Suprapubic skin (tissue), 4 donors: ENCODE measurements at places on chromosomes 16 and 17. TPM values are rescaled to one million over a fixed set of nuclear protein-coding genes. Genes with fewer than 3 reads are reported as not detected.

DNA sequence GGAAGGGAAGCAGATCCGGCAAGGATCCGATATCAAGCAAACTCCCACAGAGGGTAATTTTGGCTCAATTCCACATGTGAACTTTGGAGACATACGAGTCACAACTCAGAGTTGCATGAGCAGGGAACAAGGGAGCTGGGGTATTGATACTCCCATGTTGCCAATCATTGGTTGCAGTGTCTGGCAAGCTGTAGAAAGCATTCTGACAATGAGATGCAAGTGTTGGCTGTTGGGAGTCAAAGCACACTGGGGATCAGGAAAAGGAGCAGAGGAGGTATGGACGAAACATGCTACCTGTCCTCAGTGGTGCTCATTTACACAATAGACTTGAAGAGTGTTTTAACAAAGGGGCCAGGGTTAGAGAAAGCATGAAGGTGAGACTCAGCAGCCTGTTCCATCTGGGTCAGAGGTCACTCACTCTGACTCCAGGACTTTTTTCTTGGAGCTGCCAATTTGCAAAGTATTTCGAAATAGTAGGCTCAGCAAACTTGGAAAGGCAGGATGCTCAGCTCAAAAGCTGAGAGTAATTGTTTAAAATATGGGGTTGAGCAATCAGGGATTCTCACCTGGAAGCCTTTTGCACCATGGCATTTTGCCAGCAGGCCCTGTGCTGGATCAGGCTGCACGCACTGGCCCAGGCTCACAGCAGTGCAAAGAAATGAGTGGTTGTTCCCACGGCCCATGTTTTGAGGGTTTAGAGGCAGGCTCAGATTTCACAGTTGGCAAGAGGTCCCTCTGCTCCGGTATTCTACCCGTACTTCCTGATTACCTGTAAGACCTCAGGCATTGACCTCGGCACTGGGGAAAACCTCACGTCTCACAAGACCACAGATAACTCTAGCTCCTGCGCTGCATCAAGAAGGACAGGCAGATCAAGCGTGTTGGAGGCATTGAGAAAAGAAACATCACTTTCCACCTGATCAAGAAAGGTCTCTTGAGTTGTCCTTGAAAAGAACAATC, 17.6 kb upstream of the NKD1 start:
- DNase-seq, result no peak

The CX3CL1 gene
- 13.1 TPM for total RNA-seq

The C1QTNF8 gene
- not detected for total RNA-seq

The G6PC1 gene
- total RNA-seq, result not detected

GRCh38 chr17:53088481-53088880, 734.2 kb upstream of the KIF2B start:
- no peak for DNase-seq

The NPIPB9 gene
- total RNA-seq, result 5.4 TPM

GRCh38 chr17:78905541-78905940, 2.5 kb upstream of the CEP295NL start:
- DNase-seq, result no peak

DNA sequence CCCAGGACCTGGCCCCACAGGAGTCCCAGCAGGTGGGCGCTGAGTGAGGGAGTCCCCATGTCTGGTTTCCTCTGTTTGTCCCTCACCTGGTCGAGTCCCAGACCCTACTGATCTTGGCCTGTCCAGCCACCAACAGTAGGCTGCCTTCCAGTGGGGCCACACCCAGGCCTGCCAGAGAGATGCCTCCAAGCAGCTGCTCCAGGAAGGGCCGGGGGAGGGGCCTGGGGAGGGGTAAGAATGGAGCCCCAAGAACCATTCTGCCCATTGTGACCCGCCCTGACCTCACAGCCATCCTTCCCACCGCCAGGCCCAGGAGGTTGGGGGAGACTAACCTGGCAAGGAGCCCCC, 736 bp downstream of the SPATA20 start:
- no peak for DNase-seq

GRCh38 chr16:608019-608418, 18.2 kb downstream of the RAB40C start:
- DNase-seq, result no peak

- no peak for DNase-seq
Observed at GRCh38 chr17:4771519-4772234, at the start of gene TM4SF5. Gene TM4SF5 (plus strand): TSS chr17:4771886. CDS start chr17:4771923, 37 bp downstream.

The KRTAP1-1 gene
- total RNA-seq, result 9.9 TPM

The CD300LF gene
- not detected for total RNA-seq

GRCh38 chr17:15397620-15398019, 56.2 kb upstream of the TEKT3 start:
- no peak for DNase-seq

The EPOP gene
- 1.6 TPM for total RNA-seq

DNA sequence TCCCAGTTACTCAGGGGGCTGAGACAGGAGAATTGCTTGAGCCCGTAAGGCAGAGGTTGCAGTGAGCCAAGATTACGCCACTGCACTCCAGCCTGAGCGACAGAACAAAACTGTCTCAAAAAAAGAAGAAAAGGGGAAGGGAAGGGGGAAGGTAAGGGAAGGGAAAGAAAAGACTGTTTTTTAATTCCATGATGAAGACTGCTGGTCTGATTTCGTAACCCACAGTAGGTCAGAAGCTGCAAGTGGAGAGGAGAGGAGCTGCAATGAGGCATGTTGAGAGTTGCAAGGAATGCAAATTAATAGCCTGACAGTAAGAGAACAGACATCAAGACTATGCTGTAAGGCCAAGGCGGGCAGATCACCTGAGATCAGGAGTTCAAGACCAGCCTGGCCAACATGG, 33.3 kb downstream of the HELZ start:
- DNase-seq, result no peak

- DNase-seq, result no peak
Observed at GRCh38 chr16:77711775-77712174, 10.5 kb upstream of the NUDT7 start.

The KRTAP4-2 gene
- not detected for total RNA-seq

DNA sequence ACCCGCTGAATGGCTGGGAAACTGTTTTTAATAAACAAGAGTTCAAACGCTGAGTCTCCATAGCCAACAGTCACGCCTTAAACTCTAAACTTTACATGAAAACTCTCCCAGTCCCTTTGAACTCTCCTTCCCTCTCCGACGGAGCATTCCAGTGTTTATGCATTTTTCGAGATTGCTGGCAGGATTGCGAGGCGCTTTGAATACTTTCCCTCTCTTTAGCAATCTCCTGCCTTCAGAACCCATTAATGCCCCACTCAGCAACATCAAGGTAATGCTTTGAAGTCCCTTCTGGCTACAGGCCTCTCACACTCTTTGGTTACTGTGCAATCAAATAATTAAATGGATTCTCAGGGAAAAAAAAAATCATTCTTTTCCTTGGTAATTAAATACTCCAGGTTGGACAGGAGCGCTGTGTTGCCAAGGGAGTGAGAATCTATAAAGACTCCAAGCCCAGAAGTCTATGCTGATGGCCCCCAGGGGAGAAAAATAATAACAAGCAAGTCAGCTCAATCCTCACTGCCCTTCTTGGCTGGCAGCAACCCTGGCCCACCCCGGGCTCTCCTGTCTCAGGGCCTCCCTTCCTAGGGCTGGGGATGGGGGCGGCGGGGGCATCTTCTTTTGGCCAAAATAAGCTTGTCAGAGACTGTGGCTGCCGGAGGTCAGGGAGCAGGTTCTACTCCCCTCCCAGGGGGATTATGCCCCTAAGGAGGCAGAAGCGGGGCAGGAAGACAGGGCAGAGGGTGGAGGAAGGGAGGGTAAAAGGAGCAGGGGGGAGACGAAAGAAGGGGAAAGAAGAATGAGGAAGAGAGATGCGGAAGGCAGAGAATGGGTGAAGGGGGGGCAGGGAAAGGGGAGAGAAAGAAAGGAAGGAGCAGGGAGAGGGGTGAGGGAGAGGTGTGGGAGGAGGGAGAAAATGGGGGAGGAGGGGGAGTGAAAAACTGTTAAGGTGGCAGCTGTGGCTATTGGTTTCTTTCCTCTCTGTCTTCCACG, 45.2 kb downstream of the AXIN2 start:
- peak; percentile 73 for DNase-seq

DNA sequence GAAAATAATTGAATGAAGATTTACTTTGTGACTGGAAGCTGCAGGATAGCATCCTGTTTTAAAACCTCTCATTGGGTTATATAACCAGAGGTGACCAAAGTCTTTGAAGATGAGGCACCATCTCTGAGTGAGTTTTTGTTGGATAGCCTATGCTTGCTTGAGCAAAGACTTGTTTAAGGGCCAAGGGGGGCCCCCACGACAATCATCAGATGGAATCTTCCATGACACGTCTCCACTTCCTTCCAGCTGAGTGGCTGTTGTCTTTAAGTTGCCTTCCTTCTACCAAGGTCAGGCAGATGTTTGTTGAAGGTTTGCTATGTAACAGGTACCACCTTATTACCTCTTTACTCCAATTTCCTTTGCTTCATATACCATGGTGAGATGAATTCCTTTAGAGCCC, 188.8 kb downstream of the PRKCA start:
- DNase-seq, result no peak

GRCh38 chr17:27862840-27863239, 30.3 kb downstream of the LYRM9 start:
- no peak for DNase-seq

GRCh38 chr17:13027246-13027645, 9.4 kb upstream of the ELAC2 start:
- DNase-seq, result no peak

The CALB2 gene
- total RNA-seq, result 6.7 TPM

DNA sequence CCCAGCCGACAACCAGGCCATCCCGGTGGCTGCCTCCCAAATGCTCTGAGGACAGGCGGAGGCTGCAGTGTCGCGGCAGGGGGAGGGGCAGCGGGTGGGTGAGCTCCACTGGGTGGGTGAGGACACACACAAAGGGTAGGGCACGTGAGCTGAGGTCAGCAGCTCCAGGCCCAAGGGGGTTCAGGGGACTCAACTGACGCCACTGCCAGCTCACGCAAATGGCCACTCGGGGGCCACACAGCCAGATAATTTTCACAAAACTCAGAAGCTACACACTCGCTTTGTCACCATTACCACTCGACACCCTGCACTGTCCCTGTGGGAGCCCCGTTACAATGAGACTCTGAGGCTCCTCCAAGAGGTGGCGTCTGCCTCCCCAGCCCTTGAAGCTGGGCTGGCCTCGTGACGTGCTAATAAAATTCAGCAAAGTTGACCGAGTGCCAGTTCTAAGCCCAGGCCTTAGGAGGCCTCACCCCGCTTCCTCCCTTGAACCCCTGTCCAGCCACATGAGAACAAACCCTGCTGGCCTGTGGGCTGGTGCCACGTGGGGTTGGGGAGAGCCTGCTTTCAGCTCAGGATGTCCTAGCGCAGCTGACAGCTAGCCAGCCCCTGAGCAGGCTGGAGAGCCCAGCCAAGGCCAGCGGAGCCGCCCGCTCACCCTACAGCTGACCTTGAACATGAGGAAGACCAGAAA, 56.9 kb downstream of the RMI2 start:
- no peak for DNase-seq

DNA sequence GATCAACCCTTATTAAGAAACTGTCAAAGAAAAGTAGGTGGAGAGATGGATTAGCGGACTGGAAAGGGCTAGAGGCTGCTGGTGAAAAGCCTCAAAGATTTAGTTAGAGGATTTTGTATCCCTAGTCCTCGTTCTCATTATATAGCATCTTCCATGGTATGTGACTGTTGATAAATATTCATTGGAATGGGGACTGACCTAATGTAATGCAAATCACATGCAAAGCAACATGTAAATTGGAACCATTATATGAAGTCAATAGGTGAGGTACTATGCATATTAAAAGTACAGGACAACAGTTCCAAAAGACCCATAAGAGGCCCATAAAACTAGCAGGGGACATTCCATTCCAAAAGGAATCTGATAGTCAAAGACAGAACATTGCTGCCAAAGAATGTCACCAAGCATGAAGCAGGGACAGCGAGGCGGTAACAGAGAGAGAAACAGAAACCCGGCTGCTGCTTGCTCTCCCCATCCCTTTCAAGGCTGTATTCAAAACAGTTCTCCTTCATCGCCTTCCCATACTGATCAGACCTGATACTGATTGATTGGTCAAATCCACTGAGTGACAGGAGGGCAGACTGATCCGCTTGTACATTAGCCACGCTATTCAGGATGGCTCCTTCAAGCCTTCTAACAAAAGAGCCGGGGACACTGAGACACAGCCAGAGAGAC, 44.5 kb downstream of the SOX9 start:
- DNase-seq, result no peak

The SMIM36 gene
- total RNA-seq, result not detected

DNA sequence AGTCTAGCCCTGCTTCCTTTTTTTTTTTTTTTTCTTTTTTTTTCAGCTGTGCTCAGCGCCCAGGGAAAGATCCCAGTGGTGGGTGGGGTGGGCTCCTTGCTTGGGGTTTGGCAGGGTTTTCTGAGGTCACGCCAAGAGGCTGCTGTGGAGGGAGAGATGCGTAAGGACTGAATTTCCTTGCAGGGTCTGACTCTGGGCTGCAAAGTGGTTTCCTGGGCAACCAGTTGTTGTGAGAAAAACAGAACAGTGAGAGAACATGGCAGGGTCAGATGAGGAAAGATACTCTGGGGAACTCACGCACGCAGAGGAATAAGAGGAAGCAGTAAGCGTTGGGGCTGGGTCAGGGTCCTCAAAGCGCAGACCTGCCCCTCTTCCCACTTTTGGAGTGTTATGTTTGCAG, 119.5 kb downstream of the IRF8 start:
- peak; percentile 71 for DNase-seq

GRCh38 chr17:80214878-80215210, 5.3 kb downstream of the SGSH start:
- no peak for DNase-seq

The SLC9A5 gene
- total RNA-seq, result 0.64 TPM

GRCh38 chr17:44844390-44844830, 3.3 kb upstream of the HIGD1B start:
- no peak for DNase-seq

GRCh38 chr16:272633-273546, 2.9 kb downstream of the RGS11 start:
- DNase-seq, result no peak

DNA sequence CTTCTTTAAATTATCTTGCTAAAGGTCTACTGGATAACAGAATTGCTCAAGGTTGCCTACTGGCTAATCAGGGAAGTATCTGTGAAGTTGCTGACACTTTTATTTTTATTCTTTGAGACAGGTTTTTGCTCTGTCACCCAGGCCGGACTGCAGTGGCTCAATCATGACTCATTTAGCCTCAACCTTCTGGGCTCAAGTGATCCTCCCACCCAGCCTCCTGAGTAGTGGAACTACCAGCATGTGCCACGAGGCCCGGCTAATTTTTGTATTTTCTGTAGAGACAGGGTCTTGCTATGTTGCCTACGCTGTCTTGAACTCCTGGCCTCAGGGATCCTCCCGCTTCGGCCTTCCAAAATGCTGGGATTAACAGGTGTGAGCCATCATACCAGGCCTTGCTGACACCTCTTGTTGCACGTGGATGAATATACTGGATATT, 43.1 kb downstream of the GLG1 start:
- DNase-seq, result no peak

- DNase-seq, result no peak
Observed at GRCh38 chr16:86343796-86344585, 166.3 kb upstream of the FOXF1 start.
